HAP-1 (cell line): ENCODE measurements at places on chromosomes 2 and 18.
A peak's percentile ranks its signal among the peaks of the same experiment; 100 is the strongest.

- no peak for DNase-seq
These were observed 129.1 kb downstream of the NDUFA10 start for GRCh38 chr2:239896075-239896474.

- no peak for DNase-seq
These were observed 27.2 kb downstream of the ATP8B1 start for GRCh38 chr18:57775937-57776336.

DNA sequence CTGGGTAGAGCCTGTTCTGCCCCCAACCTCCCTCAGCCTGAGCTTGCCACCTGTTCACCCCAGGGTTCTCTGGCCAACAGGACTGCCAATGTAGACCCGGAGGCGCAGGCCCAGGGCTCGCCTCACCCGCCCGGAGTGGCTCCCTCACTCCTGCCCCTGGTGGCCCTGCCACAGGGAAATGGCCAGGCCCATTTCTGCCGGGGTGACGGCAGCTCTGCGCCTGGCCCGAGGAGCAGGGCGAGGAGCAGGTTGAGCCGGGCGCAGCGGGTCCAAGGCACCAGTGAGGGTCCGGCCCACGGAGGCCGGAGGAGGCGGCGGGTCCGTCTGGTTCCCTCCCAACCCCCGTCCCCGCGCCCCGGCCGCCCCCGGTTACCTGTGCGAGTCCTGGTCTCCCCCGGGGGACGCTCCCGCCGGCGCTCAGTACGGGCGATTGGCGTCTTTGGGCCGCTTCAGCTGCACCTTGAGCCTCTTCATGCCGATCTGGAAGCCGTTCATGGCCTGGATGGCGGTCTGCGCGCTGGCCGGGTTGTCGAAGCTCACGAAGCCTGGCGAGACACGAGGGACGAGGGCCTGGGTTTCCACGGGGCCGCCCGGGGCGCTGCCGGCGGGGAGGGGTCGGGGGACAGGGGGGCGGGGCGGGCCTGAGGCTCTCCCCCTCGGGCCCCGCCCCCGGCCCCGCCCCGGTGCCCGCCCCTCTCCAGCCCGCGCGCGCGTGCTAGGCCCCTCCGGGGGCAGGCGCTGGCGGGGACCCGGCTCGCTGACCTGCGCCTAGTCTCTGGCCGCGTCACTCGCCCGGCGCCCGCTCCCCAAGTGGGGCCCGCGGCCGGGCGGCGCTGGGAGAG lies 312.0 kb downstream of the CELF4 start:
- DNase-seq = peak; percentile 32

DNA sequence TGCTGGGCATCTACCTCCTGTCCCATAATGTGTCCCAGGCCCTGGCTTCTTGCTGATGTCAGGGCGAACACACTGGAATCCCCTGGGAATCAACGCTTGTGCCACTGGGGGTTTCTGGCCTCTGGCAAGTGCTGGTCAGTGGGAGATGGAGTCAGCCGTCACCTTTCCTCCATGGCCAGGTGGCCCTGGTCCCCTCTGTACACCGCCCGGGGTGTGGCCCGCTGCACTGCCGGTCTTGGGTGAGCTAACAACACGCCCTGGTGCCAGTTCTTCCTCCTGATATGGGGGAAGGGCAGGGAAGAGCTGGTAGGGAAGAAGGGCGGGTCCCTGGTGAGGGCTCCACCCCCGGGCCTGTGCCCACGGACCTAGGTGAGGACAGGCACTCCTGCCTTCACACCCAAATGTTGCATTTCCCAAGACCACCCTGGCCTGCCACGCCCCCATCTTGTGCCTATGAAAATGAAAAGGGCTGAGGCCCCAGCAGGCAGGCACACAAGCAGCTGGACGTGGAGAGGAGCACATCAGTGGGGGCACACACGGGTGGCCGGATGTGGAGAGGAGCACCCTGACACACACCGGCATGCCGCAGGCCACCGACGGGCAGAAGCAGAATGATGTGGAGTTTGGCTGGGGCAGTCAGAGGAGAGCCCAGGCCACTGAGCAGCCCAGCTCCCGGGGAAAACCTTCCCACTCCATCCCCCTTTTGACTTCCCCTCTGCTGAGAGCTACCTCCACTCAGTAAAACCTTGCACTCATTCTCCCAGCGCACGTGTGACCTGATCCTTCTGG lies 140.5 kb downstream of the ASB1 start:
- no peak for DNase-seq

DNA sequence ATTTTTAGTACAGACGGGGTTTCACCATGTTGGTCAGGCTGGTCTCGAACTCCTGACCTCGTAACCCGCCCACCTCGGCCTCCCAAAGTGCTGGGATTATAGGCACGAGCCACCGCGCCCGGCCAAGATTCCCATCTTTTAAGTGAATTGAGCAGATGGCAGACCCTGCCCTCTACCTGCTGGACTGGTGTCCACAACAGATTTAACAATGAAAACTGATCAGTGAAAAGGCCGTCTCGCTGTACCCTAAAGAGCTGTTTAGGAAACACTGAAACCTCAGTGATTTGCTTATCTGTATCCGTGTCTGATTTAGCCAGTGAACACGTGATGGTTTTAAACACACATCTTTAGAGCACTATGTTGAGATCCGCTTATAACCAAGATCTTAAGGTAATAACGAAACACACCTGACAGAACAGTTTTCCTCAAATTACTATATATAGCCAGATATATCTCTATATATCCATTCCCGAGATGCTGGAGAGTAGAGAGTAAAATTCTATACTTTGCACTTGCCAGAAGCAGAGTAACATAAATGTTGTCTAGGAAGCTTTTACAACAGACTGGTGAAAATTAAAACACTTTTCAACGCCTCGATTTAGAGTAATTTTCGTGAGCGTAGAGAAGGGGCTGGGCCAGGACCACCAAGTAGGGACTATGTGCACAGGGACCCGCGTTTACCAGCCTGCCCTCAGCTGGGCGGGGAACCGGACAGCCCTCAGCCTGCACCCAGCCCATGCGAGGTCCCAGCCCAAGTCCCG lies 594 bp downstream of the FAM161A start:
- DNase-seq = peak; percentile 84

- peak; percentile 81 for DNase-seq
These were observed 15.9 kb upstream of the ATP6V1B1 start for GRCh38 chr2:70919672-70920366.

DNA sequence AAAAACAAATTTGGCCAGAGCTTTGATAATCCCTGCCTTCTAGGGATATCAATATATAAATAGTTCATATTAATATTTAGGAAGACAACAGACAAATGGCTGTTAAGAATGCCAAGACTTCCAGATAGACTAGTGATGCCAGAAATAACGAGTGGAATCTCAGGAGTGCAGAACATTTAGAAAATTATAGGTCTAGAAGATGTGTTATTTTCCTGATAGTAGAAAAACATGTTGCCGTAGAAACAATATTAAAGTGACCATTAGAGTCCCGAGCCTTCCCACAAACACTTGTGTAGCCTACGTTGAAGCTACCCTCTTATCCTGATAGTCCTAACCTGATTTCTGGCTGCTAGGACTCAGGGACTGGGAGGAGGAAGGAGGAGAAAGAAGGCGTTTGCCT lies 54.3 kb upstream of the ITGA6 start:
- no peak for DNase-seq

GRCh38 chr2:170707821-170708795 lies 7.0 kb upstream of the SP5 start:
- DNase-seq = no peak

DNA sequence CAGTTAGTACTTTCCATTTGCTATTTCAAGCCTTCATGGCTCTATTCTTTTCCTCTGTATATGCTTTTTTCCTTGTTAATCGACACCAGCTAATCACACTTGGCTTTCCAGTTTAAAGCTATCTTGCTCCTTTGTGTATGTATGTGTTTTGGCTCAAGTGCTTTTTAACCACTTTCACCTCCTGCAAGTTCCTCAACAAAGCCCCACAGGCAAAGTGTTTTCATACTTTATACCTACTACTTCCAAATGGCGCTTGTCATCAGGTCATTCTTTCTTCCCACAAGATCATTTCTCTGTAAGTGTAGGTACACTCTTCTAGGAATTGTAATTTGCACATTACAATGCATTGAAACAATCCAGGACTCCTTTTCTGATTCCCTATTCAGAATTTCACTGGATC lies 64.0 kb upstream of the FIGN start:
- DNase-seq = peak; percentile 52

GRCh38 chr2:201347138-201347537 lies 10.0 kb downstream of the FLACC1 start:
- no peak for DNase-seq

DNA sequence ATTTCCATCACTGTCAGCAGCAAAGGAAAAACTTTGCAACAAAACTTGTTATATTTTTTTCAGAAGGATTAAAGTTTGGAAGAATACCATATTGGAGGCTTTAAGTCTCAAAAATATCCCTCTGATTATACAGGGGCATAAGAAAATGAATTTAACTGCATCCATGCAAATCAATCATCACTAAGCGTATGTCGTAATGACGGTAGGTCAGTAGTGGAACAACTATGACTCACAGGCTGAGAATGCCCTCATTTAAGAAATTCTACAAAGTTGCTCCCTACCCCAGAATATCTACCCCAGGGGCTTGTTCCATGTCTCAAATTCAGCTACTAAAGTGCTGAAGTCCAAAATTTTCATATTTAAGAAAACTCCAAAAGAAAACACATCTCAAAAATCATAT lies 12.5 kb upstream of the NAB1 start:
- no peak for DNase-seq

DNA sequence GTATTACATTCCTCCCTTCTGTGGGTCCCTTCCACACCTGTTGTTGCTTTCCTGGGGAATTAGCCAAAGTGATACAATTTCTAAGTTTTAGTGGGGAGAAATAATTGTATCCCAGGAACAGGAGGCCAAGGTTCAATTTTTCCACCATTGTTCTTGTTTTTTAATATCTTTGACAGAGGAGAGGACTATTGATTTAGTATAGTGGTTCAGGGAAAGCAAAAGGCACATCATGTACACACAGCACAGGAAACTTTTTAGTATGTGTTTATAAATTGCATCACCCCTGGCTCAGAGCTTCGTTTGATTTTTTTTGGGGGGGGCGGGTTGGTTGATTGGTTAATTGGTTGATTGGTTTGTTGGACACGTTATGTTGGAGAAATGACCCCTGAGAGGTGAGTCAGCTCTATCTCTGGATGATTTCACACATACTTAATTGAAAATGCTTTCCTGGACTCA lies 431.6 kb downstream of the PID1 start:
- DNase-seq = no peak

DNA sequence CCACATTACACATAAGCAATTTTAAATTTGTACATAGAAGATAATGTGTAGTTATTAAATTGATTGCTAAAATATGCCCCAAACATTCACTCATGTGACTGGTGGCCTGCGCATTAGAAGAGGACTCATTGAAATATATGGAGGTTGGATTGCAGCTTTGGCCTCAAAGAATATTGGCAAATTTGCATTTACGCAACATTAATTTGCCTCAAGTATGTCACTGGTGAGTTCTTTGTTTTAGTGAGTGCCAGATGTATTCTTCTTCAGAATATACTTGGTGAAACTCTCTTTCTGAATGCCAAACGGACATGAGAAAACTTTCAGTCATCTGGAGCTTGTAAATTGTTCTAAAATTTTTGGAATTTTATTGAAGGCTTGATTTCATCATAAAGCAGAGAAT lies 5.9 kb upstream of the EFEMP1 start:
- no peak for DNase-seq

DNA sequence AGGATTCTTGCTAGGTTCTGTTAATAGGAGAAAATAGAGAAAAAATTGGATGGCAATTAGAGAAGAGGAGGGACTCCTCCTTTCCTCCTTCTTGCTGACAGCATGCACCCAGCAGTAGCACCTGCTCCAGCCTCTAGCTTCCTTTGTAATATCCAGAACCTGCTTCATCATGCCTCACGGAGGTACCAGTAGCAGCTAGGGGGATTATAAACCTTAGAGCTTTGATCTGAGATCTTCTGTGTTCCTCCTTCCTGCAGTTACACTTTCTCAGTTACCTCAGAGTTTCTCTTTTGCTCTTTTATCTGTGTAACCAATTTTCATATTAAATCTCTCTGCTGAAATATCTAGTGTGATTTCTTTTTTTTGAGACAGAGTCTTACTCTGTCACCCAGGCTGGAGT lies 16.6 kb downstream of the DPP4 start:
- no peak for DNase-seq
